ENCODE measurements at places on chromosomes 16 and 17.
A peak's percentile ranks its signal among the peaks of the same experiment; 100 is the strongest.

GRCh38 chr17:27575096-27575911, 55.7 kb upstream of the LGALS9 start:
- no peak overlapping the region for H3K4me3 ChIP-seq
- no peak overlapping the region for H3K27ac ChIP-seq
- H3K4me1 ChIP-seq: no peaks in the 10 kb centered on the region
- no peaks in the 10 kb centered on the region for H3K36me3 ChIP-seq
- no peaks in the 10 kb centered on the region for H3K27me3 ChIP-seq

DNA sequence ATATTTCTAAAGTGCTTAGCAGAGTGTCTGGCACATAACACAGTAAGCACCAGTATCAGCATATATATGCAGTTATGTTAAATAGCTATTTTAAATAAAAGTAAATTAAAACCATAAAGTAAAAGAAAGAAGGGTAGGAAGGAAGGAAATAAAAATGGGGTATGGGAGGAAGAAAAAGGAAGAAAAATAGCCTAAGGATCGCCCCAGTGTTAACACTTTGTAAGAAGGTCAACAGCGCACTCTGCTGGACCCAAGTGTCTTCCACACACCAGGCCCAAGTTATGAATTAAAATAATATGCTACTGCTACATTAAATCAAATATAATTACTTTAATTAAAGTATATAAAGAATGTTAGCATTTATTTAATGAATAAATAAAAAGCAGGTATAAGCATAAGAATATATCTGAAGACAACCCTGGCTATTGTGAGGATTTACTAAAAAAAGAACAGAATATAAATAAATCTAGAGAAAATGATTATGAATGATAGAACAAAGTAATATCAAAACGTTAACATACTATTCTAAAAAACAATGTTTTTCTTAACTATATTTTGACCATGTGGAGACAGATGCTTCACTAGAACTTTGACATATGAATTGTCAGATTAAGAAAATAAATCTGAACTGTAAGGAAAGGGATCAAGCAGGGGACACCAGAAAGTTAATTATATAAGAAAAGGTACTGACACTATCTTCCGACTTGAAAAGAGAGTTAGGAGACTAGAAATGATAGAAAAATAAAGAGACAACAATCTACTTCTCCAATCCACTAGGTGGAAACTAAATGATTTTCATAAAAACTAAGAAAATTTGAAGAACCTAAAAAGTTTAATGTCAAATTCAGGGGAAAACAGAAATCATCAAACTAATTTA, 25.9 kb downstream of the BRIP1 start:
- no peaks in the 10 kb centered on the region for H3K27me3 ChIP-seq
- no peaks in the 10 kb centered on the region for H3K36me3 ChIP-seq
- H3K4me1 ChIP-seq: no peaks in the 10 kb centered on the region
- no peak overlapping the region for H3K27ac ChIP-seq

- H3K4me3 ChIP-seq: no peak overlapping the region
- H3K4me1 ChIP-seq: no peaks in the 10 kb centered on the region
- DNase-seq: no peak
- no peaks in the 10 kb centered on the region for H3K27me3 ChIP-seq
These were observed 5.7 kb upstream of the SPNS2 start for GRCh38 chr17:4492721-4493561.

GRCh38 chr16:80996688-80997138, 10.0 kb downstream of the CMC2 start:
- no peak for DNase-seq
- H3K4me3 ChIP-seq: peak overlapping the region; percentile 51
- H3K27me3 ChIP-seq: no peaks in the 10 kb centered on the region
- H3K36me3 ChIP-seq: no peaks in the 10 kb centered on the region
- H3K4me1 ChIP-seq: no peaks in the 10 kb centered on the region

DNA sequence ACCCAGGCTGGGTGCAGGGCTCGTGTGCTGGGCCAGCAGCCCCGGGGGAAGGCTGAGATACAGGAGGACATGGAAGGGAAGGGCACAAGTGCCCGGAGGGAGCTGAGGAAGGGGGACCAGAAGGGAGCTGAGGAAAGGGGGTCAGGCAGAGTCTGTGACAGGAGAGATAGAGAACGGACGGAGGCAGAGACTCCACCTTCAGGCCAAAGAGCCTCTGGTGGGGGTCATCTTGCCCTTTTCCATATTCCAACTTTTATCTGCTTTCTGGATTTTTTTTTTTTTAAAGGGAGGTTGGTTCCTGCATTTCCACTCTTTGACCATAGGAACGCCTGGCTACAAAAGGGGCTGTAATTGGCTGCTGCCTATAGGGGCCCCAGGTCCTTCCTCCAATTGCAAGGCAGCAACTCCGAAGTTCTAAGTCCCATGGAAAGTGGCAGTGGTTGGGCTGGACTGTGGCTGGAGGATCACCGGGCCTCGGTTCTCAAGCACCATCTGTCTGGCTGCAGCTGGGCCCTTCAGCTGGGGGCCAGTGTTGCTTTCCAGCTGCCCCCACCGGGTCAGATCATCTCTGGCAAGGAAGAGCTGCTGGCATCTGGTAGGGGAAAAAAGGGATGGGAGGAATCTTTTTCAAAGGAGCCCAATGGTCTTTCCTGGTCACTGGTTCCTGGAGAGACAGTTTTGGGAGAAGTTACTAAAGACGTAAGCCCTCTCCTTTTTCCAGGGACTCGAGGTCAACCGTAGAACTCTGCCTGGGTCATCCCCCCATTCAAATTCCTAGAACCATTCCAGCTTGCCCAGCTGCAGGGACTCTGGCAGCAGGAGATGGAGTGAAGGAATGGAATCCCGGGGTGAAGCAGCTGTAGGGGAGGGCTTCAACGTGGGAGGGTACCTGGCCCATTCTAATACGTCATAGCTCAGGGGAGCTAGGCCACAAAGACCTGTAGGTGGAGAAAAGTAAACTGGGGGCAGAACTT, 13.1 kb upstream of the MRPS23 start:
- no peak overlapping the region for H3K4me3 ChIP-seq
- no peaks in the 10 kb centered on the region for H3K36me3 ChIP-seq
- H3K4me1 ChIP-seq: peaks cover 16% of the 10 kb centered on the region

- no peaks in the 10 kb centered on the region for H3K27me3 ChIP-seq
- H3K4me3 ChIP-seq: peak within 1 kb of the TSS; percentile 86
- peak; percentile 90 for DNase-seq
- peaks cover 13% of the 10 kb centered on the region for H3K36me3 ChIP-seq
- peak within 1 kb of the TSS; percentile 99 for H3K27ac ChIP-seq
These were observed at the start of gene SLFN5 for GRCh38 chr17:35242805-35243560. Gene SLFN5, plus strand, starts transcription at chr17:35243072. Its CDS starts 15,619 bp downstream, at chr17:35258691.

- H3K4me1 ChIP-seq: no peaks in the 10 kb centered on the region
- no peak overlapping the region for H3K27ac ChIP-seq
- H3K4me3 ChIP-seq: no peak overlapping the region
- DNase-seq: no peak
- H3K27me3 ChIP-seq: no peaks in the 10 kb centered on the region
These were observed 90.6 kb upstream of the CDH5 start for GRCh38 chr16:66275775-66276428.

- H3K36me3 ChIP-seq: no peaks in the 10 kb centered on the region
- no peak overlapping the region for H3K4me3 ChIP-seq
- H3K27me3 ChIP-seq: no peaks in the 10 kb centered on the region
- no peaks in the 10 kb centered on the region for H3K4me1 ChIP-seq
These were observed 8.5 kb upstream of the FBXL19 start for GRCh38 chr16:30914830-30915229.

DNA sequence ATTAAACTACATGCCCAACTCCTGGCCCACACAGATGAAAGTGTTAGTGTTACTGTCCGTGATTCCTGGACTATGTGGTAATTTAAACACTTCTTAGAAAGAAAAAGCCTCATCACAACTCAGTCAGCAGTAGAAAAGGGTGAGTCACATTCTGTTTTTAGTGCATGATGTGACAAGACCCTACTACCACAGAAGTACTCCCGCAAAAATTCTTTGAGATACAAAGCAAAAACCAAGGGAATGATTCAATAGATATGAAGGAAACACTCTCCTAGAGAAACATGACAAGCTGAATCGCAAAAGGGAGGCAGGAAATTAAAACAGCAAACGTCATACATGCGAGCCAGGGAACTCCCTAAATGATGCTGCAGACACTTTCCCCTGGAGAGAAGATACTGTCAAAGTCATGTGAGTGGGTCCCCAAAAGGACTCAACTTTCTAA, 14.4 kb downstream of the SNN start:
- no peak overlapping the region for H3K27ac ChIP-seq
- H3K4me3 ChIP-seq: no peak overlapping the region
- H3K4me1 ChIP-seq: peaks cover 14% of the 10 kb centered on the region
- no peak for DNase-seq
- H3K27me3 ChIP-seq: no peaks in the 10 kb centered on the region

Measured in effector memory CD4-positive, alpha-beta T cell (primary cell).